ENCODE measurements at places on chromosomes 16 and 17. TPM values are rescaled to one million over a fixed set of nuclear protein-coding genes. Genes with fewer than 3 reads are reported as not detected.

Gene OTOP2
- not detected for total RNA-seq

Gene AIPL1
- total RNA-seq: not detected

Gene DNAAF8
- total RNA-seq: 1.2 TPM

Gene WRAP53
- total RNA-seq: 11.8 TPM

Gene HSD17B1
- 1.2 TPM for total RNA-seq

Gene ATP6V0D1
- 112 TPM for total RNA-seq

Gene CCL4
- total RNA-seq: not detected

Gene MPO
- not detected for total RNA-seq

Gene TMEM235
- total RNA-seq: not detected

Gene MYH2
- total RNA-seq: not detected

Gene KRTAP9-8
- not detected for total RNA-seq

Gene NPIPB9
- total RNA-seq: 2.6 TPM

Gene RAB26
- total RNA-seq: 3.4 TPM

GRCh38 chr16:531494-532125 is 4.1 kb downstream of the CAPN15 start:
- no peak for DNase-seq

DNA sequence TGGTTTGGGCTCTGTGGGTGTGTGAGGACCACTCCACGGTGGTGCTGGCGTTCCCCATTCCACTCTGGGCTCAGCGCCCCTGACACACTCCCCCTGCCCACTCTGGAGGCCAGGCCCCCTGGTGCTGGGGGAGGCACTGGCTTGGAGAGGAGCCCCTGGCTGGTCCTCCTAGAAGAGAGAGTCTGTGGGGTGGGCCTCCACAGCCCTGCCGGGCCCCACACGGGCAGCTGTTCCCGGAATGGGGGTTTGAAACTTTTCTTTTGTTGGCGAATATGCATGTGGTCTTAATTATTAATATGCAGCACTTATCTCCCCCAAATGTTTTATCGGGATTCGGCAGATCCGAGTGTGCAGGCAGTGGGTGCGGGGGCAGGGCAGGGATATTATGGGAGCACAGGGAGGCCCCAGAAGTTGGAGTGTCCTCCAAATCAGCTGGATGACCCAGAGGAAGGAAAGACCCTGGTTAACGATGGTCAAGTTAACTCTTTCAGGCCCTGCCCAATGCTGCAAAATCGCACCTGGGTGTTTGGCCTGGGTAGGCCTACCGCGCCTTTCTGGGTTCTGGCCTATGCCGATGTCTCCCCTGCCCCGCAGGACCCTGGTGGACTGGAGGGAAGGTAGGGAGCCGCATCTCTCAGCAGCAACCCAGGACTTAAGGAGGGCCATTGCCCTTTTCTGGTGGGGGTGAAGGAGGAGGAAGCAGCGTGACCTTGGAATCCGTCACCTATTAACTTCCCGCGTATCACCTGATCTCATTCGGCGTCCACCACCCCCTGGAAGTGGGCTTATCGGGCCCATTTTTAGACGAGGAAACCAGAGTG is 36.0 kb downstream of the TMEM235 start:
- DNase-seq: no peak

- DNase-seq: no peak
These were observed 43.1 kb upstream of the AMZ2 start for GRCh38 chr17:68204736-68205135.

- DNase-seq: no peak
These were observed 225.9 kb upstream of the EEF2KMT start for GRCh38 chr16:5323284-5324141.

- no peak for DNase-seq
These were observed 592.3 kb downstream of the TMEM114 start for GRCh38 chr16:7997966-7998365.

- DNase-seq: no peak
These were observed 2.1 kb upstream of the KANSL1 start for GRCh38 chr17:46195217-46195855.

DNA sequence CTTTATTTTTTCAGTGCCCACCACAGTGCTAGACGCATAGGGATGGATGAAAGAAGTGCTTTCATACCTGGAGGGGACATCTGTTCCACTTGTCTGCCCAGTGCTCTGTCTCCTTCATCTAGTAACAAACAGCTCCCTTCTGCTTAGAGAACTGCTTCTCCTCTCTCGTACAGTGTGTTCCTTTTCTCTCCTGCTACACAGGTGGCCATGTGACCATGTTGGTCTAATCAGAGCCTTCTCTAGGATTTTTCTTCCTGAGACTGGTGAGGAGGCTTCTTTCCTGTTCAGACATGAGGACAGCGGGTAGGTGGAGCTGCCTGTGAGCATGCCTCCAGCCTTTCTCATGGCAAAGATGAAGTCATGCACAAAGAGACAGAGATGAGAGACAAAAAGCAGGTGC is 182.7 kb downstream of the TMEM132E start:
- no peak for DNase-seq

DNA sequence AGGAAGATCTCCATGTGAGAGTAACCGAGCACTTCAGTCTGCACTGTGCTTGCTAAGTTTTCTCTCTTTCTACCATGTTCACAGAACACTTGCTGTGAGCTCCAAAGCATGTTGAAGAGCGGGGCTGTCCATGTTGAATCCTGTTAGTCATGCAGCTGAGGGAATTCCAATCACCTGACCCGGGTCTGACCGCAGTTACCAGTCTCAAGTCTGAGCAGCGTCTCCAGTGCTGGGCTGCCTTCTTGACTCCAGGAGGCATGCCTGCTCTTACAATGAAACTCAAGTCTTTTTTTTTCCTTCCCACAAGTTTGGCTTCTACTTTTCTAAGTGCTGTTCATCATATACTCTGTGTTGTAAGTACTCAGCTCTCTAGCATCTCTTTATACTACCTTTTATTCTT is 44.3 kb downstream of the HOXB1 start:
- DNase-seq: no peak

GRCh38 chr17:29733166-29733565 is 110.5 kb upstream of the CORO6 start:
- DNase-seq: no peak

- DNase-seq: no peak
These were observed 41.6 kb upstream of the ASIC2 start for GRCh38 chr17:33334703-33335102.

GRCh38 chr17:59332749-59333377 is 1.4 kb downstream of the YPEL2 start:
- no peak for DNase-seq

- DNase-seq: no peak
These were observed 16.6 kb downstream of the SGSH start for GRCh38 chr17:80203471-80203963.

DNA sequence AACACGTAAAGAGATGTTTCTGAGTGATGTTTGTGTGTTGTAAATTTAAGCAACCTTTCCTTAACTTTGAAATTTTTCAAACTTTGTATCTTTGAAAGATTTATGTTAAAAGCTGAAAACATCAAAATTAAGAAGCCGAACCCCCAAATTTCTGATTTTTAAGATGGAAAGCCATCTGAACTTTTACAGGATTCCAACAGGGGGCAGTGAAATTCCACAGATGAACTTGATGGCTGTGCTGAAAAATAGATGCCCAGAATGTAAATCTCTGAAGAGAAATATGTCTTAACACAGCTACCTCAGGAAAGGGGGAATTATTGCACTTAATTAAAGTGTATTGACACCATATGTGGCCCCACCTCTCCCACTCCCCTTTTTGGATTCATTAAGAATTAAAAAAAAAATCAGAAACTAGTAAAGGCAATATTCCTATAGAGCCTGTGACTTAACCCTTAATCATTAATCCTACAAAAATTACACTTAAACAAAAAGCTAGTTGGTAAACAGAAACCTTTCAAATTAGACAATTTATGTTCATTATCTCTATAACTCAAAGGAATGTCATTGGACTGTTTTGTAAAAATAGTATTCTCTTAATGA is 597.9 kb downstream of the KCNJ2 start:
- DNase-seq: no peak

- no peak for DNase-seq
These were observed 25.0 kb downstream of the WNT9B start for GRCh38 chr17:46876353-46876887.

- DNase-seq: no peak
These were observed 5.8 kb downstream of the ACLY start for GRCh38 chr17:41912925-41913324.

GRCh38 chr16:28863929-28864793 is 518 bp downstream of the SH2B1 start:
- no peak for DNase-seq

DNA sequence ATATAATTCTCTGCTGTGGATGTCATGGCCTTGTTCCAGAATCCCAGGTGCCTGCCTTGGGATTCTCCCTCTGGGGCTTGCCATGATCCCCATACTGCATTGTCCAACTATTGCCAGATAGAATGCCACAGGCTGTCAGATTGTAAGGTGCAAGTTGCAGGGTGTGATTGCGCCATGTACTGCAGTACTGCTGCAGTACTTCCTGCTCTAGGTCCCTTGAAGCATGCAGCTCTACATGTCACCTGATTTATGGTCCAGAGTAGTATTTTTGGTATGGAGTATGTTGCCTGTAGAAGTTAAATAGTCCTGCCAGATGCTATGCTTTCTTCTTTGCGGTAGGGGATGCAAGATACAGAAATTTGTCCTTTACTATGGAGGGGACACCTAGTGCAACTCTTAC is 7.0 kb upstream of the SLFN5 start:
- no peak for DNase-seq

DNA sequence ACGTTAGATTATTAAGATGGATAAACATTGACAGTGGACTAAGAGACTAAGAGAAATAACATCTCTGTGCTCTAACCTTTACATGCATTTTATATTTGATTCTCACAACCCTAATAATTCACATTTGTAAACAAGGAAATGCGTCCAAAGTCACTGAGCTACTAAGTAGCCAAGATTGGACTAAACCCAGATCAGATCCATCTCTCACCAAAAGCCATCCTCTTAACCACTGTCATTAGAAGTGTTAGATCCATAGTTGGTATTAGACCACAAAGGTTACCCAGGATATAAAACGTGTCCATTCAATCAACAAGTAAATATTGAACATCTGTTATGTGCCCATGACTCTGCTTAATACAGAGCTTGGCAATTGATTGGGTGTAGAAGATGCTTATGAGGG is 5.2 kb downstream of the HSD17B2 start:
- no peak for DNase-seq

- DNase-seq: peak; percentile 27
These were observed 5.3 kb upstream of the HSF5 start for GRCh38 chr17:58493506-58493905.

GRCh38 chr16:24753437-24753836 is 24.0 kb downstream of the TNRC6A start:
- no peak for DNase-seq
